ENCODE measurements at places on chromosomes 4 and X.

DNA sequence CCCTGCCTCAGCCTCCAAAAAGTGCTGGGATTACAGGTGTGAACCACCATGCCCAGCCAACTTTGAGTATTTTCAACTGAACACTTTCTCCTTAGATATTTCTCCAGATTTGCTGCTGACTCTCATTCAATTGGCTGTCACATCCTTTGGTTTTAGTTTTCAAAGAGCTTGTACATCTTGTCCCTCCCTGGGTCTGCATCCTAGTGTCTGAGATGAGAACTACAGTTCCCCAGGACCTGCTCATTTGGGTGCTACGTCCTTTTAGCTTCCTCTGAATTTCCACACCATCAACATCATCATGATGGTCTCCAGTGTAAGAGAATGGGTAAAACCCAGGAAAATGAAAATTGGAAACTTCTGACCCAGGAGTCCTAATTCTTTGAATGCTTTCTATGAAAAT lies 312.9 kb downstream of the NLGN4X start:
- DNase-seq = no peak

GRCh38 chr4:26413582-26413981 lies 76.7 kb downstream of the CCKAR start:
- DNase-seq = no peak

- no peak for DNase-seq
Observed at GRCh38 chr4:138672393-138672976, 343.1 kb upstream of the NOCT start.

DNA sequence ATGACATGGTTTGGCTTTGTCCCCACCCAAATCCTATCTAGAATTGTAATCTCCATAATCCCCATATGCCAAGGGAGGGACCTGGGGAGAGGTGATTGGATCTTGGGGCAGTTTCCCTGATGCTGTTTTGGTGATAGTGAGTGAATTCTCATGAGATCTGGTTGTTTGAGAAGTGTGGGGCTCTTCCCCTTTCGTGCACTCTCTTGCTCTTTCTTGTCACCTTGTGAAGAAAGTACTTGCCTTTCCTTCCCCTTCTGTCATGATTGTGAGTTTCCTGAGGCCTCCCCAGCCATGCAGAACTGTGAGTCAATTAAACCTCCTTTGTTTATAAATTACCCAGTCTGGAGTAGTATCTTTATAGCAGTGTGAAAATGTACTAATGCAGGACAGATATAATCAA lies 36.4 kb upstream of the FREM3 start:
- no peak for DNase-seq

DNA sequence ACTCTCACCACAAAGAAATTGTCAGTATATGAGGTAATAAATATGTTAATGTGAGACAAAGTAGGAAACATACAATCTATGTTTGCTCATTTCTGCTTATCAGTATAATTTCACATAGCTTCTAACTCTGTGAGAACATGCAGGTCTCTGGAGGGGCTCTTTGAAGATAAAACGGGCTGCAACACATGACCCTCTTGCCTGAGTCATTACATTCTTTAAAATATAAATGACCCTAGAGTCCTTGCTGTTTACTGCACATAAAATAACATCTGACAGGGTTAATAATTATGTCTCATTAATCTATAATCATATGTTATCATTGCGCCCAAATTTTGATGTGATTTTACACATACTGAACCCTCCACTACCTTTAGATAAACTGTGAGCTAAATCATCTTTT lies 681.5 kb downstream of the ARAP2 start:
- DNase-seq = no peak

- DNase-seq = no peak
Observed at GRCh38 chr4:159010100-159010499, 92.8 kb upstream of the RAPGEF2 start.

DNA sequence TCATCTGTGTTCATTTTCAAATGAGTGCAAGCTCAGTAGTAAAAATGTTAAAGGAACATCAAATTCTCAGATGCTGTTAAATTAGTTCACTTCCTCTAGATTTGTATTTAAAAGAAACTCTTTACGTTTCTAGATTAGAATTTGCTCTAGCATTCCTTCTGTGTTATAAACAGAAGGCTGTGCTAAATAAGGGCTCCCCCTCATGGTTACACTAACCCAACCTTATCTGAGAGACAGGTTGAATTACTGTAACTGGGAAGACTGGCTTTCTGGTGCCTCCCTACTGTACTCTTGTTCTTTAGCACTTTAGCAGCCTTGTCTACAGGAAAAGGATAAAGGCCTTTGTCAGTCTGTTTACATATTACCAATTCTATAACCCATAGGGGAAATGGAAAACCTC lies 56.8 kb downstream of the RXFP1 start:
- DNase-seq = no peak

DNA sequence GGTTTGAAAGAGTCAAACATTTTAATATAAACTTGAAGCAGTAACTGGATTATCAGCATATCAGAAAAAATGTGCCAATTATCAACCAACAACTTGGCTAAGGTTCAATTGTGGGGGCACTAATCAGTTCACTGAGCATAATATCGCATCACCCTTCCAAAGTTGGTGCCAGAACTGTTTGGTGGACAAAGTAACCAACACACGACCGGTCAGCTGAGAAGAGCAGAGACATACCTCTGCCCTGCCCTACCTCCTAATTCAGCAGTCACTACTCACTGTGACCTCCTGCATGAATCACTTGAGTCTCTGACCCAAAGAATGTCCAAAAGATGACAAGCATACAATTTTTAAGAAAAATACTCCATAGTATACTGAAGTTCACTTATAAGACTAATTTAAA lies 53.2 kb downstream of the TSPAN5 start:
- DNase-seq = no peak

GRCh38 chr4:153119626-153120025 lies 84.6 kb upstream of the TRIM2 start:
- DNase-seq = no peak

DNA sequence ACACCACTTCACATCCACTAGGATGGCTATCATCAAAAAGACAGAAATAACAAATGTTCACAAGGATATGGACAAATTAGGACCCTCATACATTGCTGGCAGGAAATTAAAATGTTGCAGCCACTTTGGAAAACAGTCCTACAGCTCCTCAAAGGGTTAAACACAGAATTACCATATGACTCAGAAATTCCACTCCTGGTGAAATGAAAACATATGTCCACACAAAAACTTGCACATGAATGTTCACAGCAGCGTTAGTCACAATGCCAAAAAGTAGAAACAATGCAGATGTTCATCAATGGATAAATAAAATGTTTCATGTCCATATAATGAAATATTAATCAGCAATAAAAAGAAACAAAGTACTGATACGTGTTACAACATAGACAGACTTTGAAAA lies 15.1 kb downstream of the S100G start:
- no peak for DNase-seq

DNA sequence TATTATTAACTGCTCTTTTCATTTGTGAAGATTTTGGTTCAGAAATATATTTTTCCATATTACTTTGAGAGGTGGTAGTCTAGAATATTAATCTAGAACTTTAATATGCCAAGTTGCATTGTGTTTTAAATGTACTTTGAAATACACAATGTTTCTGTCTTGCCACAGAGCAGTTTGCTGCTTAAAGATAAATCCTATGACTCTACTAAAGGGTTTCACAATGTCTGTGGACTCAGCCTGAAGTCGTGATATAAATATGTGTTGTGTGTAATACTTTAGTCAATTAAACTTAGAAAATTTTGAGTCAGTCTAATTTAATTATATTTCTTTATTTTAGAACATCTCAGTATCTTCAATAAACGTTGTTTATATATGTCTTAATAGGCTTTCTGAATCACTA lies 1771.7 kb upstream of the PCDH7 start:
- no peak for DNase-seq

GRCh38 chr4:176645246-176645960 lies 147.3 kb downstream of the VEGFC start:
- DNase-seq = no peak
